Stimulated activated CD4-positive, alpha-beta T cell treated with anti-CD3 and anti-CD28 coated beads, TNF-alpha, amount 100 ng/mL, for 1 hour (primary cell): ENCODE measurements at places on chromosomes 7 and 10.

- DNase-seq, result no peak
Observed at GRCh38 chr10:79292891-79293746, 54.1 kb upstream of the PPIF start.

DNA sequence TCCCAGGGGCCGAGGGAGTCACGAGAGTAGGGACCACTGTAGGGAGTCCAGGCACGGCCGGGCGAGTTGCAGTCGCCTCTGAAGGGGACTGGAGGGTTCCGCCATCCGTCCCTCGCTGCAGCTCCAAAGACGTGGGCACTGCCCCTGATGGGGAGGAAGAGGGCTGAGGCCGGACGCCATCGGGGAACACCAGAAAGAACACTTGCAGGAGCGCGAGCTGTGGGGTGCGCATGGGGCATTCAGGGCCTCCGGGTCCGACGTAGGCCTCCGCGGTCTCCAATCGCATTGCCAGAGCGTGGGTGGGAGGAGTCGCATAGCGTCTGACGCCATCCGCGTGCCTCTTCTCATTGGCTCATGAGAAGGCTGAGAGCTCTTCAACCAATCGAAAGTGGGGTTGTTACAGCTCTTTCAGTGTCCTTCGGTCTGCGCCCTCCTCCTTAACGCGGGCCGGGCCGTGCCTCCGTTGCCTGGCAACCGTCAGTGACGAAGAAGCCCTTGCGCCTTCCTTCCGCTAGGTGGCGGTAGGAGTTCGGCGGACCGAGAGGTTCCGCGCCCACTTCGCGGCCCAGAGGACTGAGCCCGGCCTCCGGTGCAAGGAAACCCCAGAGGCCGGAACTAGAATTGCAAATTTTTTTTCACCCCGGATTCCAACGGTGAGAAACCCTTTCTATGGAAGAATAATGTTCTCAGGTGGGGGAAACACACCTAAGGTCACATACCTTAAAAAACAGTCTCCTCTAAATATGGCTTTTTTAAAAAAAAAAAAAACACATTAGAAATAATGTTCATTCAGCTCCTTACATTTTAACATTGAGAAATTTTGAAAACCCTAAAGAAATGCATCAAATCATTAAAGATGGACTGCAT is at the start of gene TCTN3:
TSS of gene TCTN3 (minus strand) at position 260 of the 867 bp plus-strand sequence. CDS start at position 232, 28 bp downstream.
- peak; percentile 96 for DNase-seq

DNA sequence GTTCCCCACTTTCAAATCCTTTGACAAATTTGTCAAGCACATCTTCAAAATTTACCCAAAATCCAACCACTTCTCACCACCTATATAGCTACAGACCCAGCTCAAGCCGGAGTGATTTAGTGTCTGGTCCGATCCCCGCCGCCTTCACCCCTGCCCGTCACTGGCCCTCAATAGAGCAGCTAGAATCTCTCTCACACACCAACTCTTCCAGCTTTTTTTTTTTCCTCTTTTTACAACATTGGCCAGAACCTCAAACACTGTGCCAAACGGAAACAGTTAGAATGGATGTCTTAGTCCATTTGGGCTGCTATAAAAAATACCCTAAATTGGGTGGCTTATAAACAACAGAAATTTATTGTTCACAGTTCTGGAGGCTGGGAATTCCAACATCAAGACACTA is 41.1 kb upstream of the TMEM72 start:
- DNase-seq, result no peak

- DNase-seq, result no peak
Observed at GRCh38 chr7:156592155-156592884, 48.3 kb upstream of the RNF32 start.

DNA sequence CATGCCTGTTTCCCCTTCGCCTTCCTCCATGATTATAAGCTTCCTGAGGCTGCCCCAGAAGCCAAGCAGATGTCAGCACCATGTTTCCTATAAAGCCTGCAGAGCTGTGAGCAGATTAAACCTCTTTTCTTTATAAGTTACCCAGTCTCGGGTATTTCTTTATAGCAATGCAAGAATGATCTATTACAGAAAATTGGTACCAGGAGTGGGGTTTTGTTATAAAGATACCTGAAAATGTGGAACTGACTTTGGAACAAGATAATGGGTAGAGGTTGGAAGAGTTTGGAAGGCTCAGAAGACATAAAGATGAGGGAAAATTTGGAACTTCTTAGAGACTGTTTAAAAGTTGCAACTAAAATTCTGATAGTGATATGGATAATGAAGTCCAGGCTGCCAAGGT is 4.8 kb upstream of the RSU1 start:
- DNase-seq, result no peak

DNA sequence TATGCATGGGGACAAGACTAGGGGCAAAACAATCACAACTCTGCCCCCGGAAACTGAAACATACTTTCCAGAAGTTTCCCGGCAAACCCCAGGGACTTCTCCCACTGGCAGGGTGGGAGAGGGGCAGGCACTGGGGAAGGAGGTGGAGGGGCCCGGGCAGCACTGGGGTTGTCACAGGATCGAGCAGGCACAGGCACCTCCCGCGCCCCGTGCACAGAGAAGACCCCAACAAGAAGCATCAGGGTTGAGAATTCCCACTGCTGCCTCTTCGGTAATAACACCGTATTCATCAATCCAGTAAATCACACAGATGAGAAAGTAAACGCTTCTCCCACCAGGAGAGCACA is 490.5 kb downstream of the PTPRN2 start:
- no peak for DNase-seq

- no peak for DNase-seq
Observed at GRCh38 chr10:130025326-130025725, 61.3 kb upstream of the EBF3 start.

- no peak for DNase-seq
Observed at GRCh38 chr7:97024209-97025129, at the start of gene DLX5. Gene DLX5, minus strand, starts transcription at chr7:97024831. Its CDS starts 208 bp downstream, at chr7:97024623.

GRCh38 chr7:46864716-46865115 is 717.2 kb downstream of the TNS3 start:
- no peak for DNase-seq

GRCh38 chr7:149454750-149455149 is 6.1 kb downstream of the ZNF777 start:
- DNase-seq, result no peak

- no peak for DNase-seq
Observed at GRCh38 chr7:95180-95862, 97.0 kb upstream of the FAM20C start.

- no peak for DNase-seq
Observed at GRCh38 chr10:131233611-131234258, 77.8 kb downstream of the TCERG1L start.

DNA sequence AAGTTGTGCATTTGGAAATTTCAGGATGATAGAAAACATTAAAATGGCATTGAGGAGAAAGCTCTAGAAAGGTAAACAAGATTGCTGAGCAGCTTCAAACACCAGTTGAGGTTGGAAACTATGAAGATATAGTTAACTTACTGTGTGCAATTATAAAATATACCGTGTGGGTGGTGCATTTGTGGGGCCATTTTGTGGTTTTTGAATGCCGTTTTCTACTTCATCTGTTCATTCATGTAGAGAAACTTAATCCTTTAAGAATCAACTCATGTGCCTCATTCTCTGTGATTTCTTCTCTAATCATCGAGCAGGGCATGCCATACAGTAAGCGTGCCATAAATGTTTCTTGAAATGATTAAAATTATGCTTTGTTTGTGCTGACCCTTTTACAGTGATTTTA is 232.8 kb upstream of the TEX47 start:
- DNase-seq, result no peak

GRCh38 chr10:79136236-79137005 is 67.7 kb downstream of the ZMIZ1 start:
- no peak for DNase-seq

- no peak for DNase-seq
Observed at GRCh38 chr7:91344911-91345310, 80.7 kb downstream of the FZD1 start.

DNA sequence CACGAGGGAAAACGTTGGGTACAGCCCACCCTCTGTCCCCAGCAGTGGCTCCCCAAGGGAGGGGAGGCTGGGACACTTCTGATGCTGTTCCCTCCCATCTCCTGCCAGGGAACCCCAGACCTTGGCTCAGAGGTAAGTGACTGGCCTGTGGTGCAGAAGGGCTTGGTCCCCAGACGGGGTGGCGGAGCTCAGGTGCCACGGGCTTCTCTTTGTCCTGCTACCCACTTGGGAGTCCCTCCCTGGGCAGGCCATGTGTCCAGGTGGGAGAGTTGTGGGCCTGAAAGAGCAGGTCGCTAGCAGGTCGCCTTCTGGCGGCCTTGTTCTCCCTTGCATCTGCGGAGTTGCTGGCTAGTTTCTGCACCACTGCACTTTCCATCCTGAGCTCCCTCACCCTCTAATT is 10.1 kb downstream of the ATP5MF start:
- no peak for DNase-seq
